ENCODE measurements at places on chromosomes 12 and 14.

DNA sequence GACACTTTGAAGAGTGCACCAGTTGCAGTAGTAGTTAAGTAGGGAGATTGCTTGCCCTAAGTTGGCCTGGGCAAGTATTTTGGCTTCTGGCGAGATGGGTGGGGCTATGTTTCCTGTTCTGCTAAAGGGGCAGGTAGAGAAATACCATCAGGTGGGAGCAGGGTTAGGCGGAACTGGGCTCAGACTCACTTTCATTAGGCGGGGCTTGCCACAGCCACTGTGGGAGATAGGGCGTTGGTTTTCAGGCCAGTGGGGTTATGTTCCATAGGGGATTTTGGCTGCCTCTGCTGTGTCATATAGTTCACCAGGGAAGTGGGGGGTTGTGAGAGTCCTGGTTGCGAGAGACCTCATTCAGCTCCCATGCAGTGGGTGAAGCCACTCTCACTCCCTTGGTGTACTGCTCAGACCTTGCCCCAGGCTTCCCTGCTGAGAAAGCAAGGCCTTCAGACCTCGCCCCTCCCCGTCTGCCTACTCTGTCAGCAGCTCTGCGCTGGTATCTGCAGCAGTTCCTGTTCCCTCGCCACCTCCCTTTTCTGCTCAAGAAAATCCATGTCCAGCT is 43.3 kb downstream of the AEBP2 start:
- no peak for DNase-seq

DNA sequence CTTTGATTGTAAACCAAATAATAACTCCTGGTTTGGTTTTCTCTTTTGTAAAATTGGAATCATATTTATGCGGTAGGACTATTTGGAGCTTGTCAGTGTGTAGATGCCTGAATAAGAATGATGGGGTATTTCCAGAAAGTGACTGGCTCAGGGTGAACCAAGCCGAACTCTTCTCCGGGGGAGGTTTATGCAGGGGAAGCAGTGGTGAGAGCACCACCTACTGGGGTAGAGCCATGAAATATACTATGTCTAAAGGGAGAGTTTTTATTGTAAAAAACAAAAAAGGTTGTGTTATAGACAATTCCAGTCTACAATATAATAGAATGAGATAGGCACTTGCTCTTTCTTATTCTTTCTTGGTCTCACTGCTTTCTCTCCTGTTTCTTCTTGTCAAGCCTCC is 222.9 kb upstream of the SLC16A7 start:
- peak; percentile 0 for DNase-seq

- no peak for DNase-seq
These were observed 1.9 kb downstream of the GPHN start for GRCh38 chr14:66509874-66510273.

- peak; percentile 17 for DNase-seq
These were observed 107.1 kb upstream of the SLCO1C1 start for GRCh38 chr12:20588042-20588441.
